ENCODE measurements at places on chromosomes 7 and 10. TPM values are rescaled to one million over a fixed set of nuclear protein-coding genes. Genes with fewer than 3 reads are reported as not detected.
A peak's percentile ranks its signal among the peaks of the same experiment; 100 is the strongest.

GRCh38 chr10:88592381-88592780, 5.8 kb downstream of the LIPJ start:
- DNase-seq, result no peak

CEP41 gene
- total RNA-seq, result 10.2 TPM

GRCh38 chr10:93813507-93814465, 56.0 kb downstream of the LGI1 start:
- peak; percentile 73 for DNase-seq

NUTM2E gene
- total RNA-seq, result 0.15 TPM

- DNase-seq, result no peak
Observed at GRCh38 chr7:38694326-38694725, 63.2 kb upstream of the AMPH start.

GRCh38 chr7:37196676-37197075, 252.0 kb downstream of the ELMO1 start:
- DNase-seq, result no peak

TES gene
- total RNA-seq, result 48.5 TPM

GRCh38 chr10:71068861-71069271, 143.5 kb upstream of the UNC5B start:
- no peak for DNase-seq
